ENCODE measurements at places on chromosomes 12 and 14. TPM values are rescaled to one million over a fixed set of nuclear protein-coding genes. Genes with fewer than 3 reads are reported as not detected.

GRCh38 chr12:18246066-18246465, 15.3 kb upstream of the PIK3C2G start:
- no peaks in the 10 kb centered on the region for H3K27me3 ChIP-seq
- no peaks in the 10 kb centered on the region for H3K36me3 ChIP-seq
- no peak for DNase-seq

ANO2 gene
- 30.8 TPM for total RNA-seq

DNA sequence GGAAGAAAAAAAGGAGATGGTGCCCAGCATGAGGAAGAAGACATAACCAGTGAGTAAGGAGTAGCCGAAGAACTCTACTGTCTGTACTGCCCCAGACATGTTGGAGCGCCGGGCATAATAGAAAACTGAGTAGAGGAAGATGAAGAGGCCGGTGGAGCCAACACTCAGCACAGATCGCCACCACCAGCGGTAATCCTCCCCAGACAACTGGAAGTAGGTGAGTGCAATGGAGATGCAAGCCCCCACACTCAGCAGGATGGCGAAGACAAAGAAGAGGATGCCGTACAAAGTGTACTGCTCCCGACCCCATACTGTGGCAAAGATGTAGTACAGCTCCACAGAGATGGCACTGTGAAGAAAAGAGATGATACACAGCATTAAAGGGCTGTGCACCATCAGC, 844 bp upstream of the IPO4 start:
- no peaks in the 10 kb centered on the region for H3K27me3 ChIP-seq
- H3K36me3 ChIP-seq, result no peaks in the 10 kb centered on the region
- H3K4me3 ChIP-seq, result no peak overlapping the region
- H3K4me1 ChIP-seq, result peaks cover 2% of the 10 kb centered on the region
- no peak for DNase-seq

LHX5 gene
- total RNA-seq, result not detected

PIWIL1 gene
- total RNA-seq, result not detected

MMP14 gene
- total RNA-seq, result 206 TPM

DNA sequence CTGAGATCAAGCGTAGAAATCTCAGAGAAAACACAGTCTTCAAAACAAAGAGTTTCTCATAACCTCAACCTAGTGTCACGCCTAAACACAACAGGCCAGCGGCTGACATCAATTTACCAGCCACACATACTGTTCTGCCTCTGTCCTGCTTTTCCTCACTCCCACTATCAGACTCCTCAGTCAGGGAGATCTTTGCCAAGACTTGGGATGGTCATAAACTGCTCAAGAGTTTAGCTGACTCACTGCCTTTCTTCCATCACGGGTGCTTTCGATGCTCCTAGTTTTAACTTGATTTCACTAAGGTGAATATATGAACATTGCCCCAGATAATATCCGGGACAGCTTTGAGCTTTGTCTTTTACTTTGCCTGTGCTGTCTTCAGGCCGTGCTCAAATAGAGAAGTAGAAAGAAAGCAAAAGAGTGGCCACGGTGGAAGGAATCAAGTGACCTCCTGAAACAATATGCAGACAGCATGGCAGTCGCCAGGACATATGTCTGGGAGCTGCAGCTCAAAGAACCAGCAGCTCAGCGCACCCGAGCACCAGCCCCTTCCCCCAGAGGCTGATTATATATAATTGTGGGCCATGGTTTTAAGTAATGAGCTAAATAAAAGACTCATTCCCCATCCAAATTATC, 12.1 kb downstream of the MDM1 start:
- H3K36me3 ChIP-seq, result no peaks in the 10 kb centered on the region
- no peaks in the 10 kb centered on the region for H3K27me3 ChIP-seq
- no peak for DNase-seq
- H3K4me3 ChIP-seq, result no peak overlapping the region
- H3K4me1 ChIP-seq, result no peaks in the 10 kb centered on the region

DNA sequence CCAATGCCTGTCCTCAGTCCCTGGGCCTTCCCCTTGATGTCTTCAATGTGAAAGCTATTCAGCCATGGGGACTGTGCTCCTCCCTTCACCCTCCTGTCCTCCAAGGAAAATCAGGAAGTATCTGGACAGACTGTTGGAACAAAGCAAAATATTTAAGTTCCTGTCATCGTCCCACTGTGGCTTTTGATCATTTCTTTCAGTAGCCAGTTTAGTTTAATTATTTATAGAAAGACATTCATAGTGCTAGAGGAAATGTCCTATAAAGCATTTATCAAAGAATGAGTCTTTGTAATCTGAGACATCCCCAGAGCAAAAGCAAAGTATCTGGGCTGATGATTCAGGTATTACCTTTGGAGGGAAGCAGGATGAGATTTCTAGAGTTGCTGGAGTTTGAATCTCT, 254.1 kb downstream of the NRXN3 start:
- no peaks in the 10 kb centered on the region for H3K4me1 ChIP-seq
- no peaks in the 10 kb centered on the region for H3K27me3 ChIP-seq
- DNase-seq, result no peak

- no peak overlapping the region for H3K27ac ChIP-seq
- H3K4me3 ChIP-seq, result no peak overlapping the region
- H3K27me3 ChIP-seq, result no peaks in the 10 kb centered on the region
These were observed 2.8 kb downstream of the FGD6 start for GRCh38 chr12:95214466-95214865.

DNA sequence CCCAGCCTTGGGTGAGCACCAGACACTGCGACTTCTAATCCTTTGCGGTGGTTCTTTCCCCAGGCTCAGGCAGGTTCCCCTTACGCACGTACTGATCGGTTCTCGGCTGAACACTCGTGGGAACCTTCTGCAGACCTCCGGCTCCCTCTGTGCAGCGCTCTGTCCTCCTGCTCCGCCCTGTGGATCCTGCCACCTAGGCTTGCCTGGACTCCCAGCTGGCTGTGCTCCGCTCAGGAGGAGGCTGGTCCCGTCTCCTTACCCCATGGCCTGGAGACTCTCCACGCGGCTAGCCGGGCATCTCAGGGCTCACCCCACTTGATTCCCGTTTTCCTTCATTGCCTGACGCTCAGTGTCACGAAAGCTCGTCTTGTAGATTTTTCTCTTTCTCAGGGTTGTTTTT, 34.7 kb downstream of the TNFAIP2 start:
- no peak overlapping the region for H3K4me3 ChIP-seq
- H3K4me1 ChIP-seq, result no peaks in the 10 kb centered on the region
- no peak for DNase-seq

DNA sequence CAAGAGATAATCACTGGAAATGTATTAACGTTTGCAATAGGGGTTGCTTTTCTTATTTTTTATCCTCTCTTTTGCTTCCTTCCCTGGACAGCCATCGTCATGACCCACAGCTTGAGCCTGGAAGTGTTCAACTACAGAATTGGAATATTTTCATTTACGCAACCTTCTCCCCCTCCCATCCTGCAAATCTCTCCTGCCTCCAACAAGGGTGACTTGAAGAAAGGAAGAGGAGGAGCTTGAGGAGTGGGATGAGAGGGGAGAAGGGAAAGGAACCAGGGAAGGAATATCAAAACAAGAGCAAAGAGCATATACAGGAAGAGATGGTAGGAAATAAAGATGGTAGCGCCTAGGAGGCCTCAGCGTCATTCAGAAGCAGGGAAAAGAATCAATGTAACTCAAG, 1.6 kb upstream of the MANSC4 start:
- H3K27ac ChIP-seq, result peak overlapping the region; percentile 56
- no peak for DNase-seq
- H3K4me1 ChIP-seq, result peaks cover 8% of the 10 kb centered on the region
- H3K4me3 ChIP-seq, result peak overlapping the region; percentile 36
- H3K36me3 ChIP-seq, result no peaks in the 10 kb centered on the region
- no peaks in the 10 kb centered on the region for H3K27me3 ChIP-seq

SMCO2 gene
- 0.90 TPM for total RNA-seq

DNA sequence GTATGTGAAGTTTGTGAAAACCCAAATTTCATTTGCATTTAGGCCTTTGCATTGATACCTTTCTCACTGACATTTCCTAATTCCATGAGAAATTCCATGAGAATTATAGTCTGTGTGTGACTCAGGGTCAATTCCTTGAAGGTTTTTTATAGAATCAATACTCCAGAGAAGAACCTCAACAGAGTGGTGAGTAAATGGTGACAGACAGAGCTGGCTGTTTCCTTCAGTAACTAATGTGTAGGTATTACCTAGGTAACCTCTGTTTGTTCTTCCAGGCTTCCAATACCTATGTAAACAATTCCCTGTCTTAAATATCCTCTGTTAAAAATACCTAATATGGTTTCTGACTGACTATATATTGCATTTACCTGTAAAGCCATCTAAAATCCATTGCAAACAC, 117.0 kb downstream of the TTC8 start:
- H3K4me1 ChIP-seq, result no peaks in the 10 kb centered on the region
- H3K27me3 ChIP-seq, result no peaks in the 10 kb centered on the region
- no peak for DNase-seq
- no peak overlapping the region for H3K27ac ChIP-seq

Measured in aorta (tissue), 5 donors.